DMS53 (cell line): ENCODE measurements at places on chromosomes 13 and 19.

DNA sequence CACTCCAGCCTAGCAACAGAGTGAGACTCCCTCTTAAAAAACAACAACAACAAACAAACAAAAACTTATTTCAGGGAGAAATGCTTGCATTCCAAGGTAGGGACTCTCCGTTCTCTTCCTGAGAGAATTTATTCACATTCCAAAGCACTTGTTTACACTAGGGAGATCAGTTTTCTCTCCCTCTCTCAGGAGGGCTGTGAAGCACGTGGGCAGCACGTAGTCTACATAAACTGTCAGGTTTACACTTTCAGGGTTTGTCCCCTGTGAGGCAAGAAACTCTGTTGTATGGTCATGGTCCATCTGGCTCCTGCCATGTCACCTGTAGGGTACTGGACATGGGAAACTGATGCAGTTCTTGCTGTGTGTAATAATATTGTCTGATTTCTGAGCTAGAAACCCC, 31.6 kb downstream of the WDR87 start:
- DNase-seq = peak; percentile 51

DNA sequence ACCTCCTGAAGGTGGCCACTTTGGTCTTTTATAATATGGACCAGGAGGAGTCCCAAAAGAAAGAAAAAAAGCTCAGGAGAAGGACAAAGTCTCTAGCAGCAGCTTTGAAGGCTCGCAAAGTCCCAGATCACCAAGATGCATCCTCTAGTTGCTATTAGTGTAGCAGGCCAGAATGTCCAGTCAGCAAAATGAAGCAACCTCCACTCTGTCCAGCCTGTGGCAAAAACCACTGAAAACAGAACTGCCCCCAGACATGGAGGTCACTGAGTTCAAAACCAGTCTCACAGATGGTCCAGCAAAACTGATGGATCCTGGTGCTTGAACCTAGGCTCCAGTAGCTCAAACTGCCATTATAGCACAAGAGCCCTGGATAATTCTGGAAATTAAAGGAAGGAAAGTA, 10.4 kb downstream of the LILRB4 start:
- no peak for DNase-seq

DNA sequence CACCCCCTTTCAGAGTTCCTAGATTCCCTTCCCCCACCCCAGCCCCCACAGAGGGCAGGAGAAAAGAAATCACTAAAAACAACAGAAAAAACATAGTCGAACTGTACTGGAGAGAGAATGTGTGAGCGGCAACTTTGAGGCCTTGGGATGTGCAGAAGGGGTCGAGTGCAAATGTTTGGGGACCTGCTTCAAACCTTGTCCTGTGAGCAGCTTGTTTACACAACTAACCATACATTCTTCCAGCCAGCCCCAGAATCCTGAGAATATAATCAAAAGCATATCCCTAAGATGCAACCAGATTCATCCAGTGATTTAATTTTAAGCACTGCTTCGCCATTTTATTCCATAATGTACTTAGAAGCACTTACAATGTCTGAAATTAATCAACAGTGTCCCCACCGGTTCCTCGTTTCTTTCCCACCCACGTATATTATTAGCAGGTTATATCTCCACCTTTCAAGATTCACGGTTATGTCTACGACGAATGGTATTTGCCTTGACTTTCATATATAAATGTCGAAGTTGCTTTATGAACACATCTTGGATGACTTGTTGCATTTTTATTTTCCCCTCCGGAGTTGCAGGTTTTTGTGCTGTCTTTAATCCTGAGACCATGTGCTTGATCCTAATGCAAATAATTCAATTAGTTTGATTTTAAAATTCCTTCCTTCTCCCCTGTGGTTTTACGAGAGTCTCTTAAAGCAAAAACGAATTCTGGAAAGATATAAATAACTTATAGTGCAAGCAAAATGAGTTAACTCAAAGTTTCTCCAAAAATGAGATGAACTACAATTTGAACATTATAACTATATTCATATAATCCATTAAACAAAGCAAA, 107.6 kb downstream of the ZIC5 start:
- no peak for DNase-seq

DNA sequence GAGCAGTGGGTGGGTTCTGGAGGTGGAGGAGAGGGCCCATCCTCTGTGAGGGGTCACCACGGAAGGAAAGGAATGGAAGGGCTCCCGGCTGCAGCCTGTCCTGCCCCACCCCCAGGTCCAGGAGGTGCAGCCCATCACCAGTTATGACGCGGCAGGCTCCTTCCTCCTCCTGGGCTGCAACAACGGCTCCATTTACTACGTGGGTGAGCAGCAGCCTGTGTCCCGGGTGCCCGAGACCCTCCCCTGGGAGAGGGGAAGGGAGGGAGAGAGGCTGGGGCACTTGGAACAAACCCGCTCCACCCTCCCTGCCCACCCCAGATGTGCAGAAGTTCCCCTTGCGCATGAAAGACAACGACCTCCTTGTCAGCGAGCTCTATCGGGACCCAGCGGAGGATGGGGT, 6.6 kb downstream of the SHKBP1 start:
- no peak for DNase-seq

- DNase-seq = peak; percentile 79
Measured at GRCh38 chr19:53553865-53554791, 16.2 kb downstream of the ZNF331 start.

GRCh38 chr19:29273000-29273640, 60.2 kb upstream of the UQCRFS1 start:
- no peak for DNase-seq

- peak; percentile 87 for DNase-seq
Measured at GRCh38 chr13:48158290-48158689, 63.4 kb upstream of the MED4 start.

- DNase-seq = no peak
Measured at GRCh38 chr13:42484386-42484785, 89.6 kb upstream of the TNFSF11 start.
